Naive thymus-derived CD4-positive, alpha-beta T cell (primary cell): ENCODE measurements at places on chromosomes 5 and 9.

DNA sequence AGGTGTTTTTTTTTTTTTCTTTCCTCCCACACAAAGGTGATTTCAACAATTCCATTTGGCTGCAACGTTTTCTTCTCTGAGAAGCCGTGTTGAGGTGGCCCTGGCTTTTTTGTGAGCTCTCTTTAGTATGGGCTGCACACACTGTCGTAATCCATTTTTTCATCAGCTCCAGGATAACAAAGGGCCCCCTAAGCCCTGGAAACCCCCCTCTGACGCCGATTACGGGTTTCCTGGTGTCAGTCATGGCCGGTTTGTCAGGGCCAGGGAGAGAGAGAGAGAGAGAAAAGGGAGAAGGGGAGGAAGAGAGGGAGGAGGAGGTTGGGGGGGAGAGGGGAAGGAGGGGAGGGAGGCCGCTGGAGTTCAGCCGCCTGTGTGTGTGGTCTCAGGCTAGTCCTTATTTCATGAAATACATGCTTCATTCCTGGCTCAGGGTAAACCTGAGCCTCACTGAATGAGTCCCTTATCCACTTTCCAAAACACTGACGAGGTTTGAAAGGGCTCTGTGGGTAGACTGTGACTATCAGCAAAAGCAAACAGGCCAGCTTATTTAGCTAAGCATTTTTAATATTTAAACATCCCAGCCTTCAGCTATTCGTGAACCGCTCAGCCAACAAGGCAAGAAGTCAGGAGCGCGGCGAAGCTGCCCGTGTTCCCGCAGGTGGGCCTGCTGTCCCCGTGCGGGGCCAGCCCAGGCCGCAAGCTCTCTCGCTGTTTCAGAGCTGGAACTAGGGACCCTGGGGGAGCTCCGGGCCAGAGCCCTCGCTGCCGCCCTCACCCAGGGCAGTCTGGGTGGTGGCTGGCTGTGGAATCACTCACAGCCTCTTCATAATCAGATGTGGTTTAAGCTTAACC lies 172.8 kb downstream of the ERCC6L2 start:
- no peak overlapping the region for H3K27ac ChIP-seq
- H3K4me3 ChIP-seq, result no peak overlapping the region
- H3K4me1 ChIP-seq, result no peaks in the 10 kb centered on the region
- H3K36me3 ChIP-seq, result no peaks in the 10 kb centered on the region
- no peaks in the 10 kb centered on the region for H3K27me3 ChIP-seq

DNA sequence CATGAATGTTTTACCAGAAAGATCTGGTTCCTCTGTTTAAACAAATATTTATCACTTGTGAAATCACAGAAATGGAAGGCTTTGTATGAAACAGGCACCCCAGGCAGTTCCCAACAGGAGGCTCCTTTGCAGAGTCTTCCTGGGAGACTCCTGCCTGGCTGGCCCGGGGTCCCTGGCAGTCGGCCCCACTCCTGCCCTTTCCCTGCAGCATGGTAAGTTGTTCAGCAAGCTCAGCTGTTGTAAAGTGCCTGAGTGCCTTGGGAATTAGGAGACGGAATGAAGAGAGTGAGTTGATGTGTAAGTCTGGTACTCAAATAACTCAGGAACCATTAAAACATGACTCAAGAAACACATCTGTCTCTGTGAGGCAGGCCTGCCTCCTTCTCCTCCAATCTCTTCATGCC lies 17.5 kb upstream of the LHFPL2 start:
- DNase-seq, result no peak
- no peak overlapping the region for H3K27ac ChIP-seq
- no peaks in the 10 kb centered on the region for H3K36me3 ChIP-seq
- H3K4me3 ChIP-seq, result no peak overlapping the region
- no peaks in the 10 kb centered on the region for H3K27me3 ChIP-seq

DNA sequence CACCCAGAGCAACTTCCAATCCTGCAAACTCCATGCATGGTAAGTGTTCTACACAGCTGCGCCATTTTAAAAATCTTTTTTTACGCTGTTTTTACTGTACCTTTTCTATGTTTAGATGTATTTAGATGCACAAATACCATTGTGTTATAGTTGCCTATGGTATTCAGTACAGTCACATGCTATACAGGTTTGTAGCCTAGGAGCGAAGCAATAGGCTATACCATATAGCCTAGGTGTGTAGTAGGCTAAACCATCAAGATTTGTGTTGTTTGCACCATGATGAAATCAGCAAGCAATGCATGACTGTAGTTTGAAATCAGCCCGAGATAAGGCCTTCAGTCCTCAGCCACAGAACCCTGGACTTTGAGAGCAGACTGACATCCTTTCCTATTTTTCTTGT lies 101.2 kb downstream of the LIX1 start:
- H3K27ac ChIP-seq, result no peak overlapping the region
- no peaks in the 10 kb centered on the region for H3K4me1 ChIP-seq
- no peaks in the 10 kb centered on the region for H3K27me3 ChIP-seq

DNA sequence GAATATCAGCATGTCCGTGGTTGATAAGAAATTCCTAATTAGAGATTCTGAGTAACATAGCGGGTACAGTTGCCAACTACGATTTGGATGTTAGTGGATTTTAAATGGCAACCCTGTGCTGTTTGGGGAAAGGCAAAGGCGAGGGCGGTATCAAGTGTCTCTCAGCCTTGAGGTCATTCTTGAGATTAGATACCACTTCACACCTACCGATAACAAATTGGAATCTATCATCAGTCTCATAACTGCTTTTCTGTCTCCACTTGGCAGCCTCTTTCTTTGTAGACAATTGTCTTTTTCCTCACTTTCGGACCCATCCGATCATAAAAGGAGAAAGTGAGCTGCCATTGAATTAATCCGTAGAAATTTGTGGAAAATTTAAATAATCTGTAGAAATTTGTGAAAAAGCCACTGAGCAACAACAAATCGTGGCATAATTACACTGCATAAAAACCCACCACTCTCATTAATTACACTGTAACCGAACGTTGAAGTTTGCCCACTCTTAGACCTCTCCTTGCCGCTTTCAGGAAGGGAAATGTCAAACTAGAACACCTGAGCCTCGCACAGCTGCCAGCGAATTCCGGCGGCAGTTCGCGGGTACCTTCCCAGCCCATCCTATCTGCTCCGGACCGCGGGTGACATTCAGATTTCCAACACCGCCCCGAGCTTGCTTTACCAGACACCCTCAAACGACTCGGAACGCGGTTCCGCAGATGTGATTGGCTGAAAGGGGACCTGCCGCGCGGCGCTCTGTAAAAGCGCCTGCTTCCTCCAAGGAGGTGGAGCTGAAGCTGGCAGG lies 849 bp upstream of the RGMB start:
- peak overlapping the region; percentile 88 for H3K4me3 ChIP-seq
- H3K27me3 ChIP-seq, result no peaks in the 10 kb centered on the region
- H3K4me1 ChIP-seq, result peaks cover 25% of the 10 kb centered on the region

DNA sequence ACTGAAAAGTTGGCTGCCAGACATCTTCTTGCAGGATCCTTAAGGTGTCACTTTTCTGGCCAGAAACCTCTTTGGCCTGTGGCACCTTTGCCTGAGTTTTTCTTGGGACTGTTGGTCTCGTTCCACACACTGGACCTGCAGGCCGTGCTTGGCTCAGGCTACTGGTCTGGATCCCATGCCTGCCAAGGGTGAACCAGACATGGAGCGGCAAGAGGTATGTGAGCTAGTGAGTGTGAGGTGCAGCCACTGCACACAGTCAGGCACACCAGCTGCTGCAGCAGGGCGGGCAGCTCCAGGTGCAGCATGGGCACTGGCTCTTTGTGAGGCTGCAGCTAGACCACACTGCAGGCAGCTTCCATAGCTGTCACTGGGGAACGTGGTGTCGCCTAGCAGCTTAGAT lies 47.9 kb downstream of the NDUFAF2 start:
- no peak overlapping the region for H3K4me3 ChIP-seq
- no peaks in the 10 kb centered on the region for H3K36me3 ChIP-seq
- H3K27ac ChIP-seq, result no peak overlapping the region
- no peak for DNase-seq

GRCh38 chr9:120889606-120890271 lies 12.8 kb upstream of the PHF19 start:
- H3K27me3 ChIP-seq, result no peaks in the 10 kb centered on the region
- H3K27ac ChIP-seq, result peak overlapping the region; percentile 90
- peaks cover 50% of the 10 kb centered on the region for H3K4me1 ChIP-seq
- no peak for DNase-seq
- peak overlapping the region; percentile 17 for H3K4me3 ChIP-seq

GRCh38 chr9:137310189-137311052 lies 8.3 kb upstream of the NRARP start:
- no peak overlapping the region for H3K27ac ChIP-seq
- no peak for DNase-seq
- H3K36me3 ChIP-seq, result no peaks in the 10 kb centered on the region
- H3K27me3 ChIP-seq, result no peaks in the 10 kb centered on the region
- no peaks in the 10 kb centered on the region for H3K4me1 ChIP-seq

GRCh38 chr9:93001031-93001430 lies 53.7 kb downstream of the FGD3 start:
- H3K4me3 ChIP-seq, result no peak overlapping the region
- H3K27ac ChIP-seq, result peak overlapping the region; percentile 56
- DNase-seq, result no peak
- H3K27me3 ChIP-seq, result no peaks in the 10 kb centered on the region
- H3K36me3 ChIP-seq, result peaks cover 21% of the 10 kb centered on the region
- peaks cover 47% of the 10 kb centered on the region for H3K4me1 ChIP-seq

- no peak for DNase-seq
- H3K4me1 ChIP-seq, result peaks cover 7% of the 10 kb centered on the region
Measured at GRCh38 chr5:180787711-180788431, 14.7 kb downstream of the MGAT1 start.

DNA sequence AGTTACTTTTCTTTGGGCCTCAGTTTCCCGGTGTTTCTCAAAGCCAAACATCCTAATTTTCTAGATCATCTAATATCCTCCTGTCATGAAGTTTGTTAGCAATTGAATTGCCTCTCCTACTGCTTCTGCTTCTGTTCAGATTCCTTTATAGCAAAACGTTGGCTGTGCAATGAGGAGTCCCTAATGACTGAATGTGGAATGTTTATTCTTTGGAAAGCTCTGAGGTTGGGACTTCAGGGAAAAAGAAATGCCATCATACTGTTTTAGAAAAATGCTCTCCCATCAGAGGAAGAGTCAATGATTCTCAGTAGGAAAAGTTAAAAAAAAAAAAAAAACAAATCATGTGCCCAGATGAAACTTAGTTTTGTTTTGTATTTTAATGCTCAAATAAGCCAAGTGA lies 268.7 kb upstream of the PAPPA start:
- no peak for DNase-seq
- H3K27ac ChIP-seq, result no peak overlapping the region
- H3K4me3 ChIP-seq, result no peak overlapping the region

GRCh38 chr9:73162987-73163768 lies 11.5 kb downstream of the ANXA1 start:
- H3K36me3 ChIP-seq, result peaks cover 28% of the 10 kb centered on the region
- H3K27ac ChIP-seq, result no peak overlapping the region
- H3K4me1 ChIP-seq, result peaks cover 11% of the 10 kb centered on the region
- H3K4me3 ChIP-seq, result no peak overlapping the region
- no peaks in the 10 kb centered on the region for H3K27me3 ChIP-seq
- no peak for DNase-seq

DNA sequence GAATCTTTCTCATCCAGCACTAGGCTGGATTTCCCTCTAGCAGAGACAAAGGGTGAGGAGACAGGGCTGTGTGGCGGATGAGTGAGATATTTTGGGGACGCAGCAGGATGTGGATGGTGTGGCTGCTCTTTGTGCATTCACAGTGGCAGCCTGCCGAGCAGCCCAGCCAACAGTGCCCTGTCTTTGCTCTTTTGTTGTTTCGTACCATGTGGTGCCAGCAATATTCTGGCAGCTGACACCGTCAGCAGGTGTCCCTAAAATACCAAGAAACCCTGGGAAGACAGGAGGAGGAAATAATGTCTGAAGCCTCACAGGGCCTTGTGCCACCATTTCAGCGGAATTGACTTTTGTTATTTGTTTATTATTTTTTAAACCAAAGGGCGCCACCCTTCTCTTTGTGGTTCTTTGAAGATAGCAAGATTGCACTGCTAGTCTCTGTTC lies 141.4 kb downstream of the CCDC192 start:
- no peaks in the 10 kb centered on the region for H3K27me3 ChIP-seq
- H3K4me3 ChIP-seq, result no peak overlapping the region
- no peaks in the 10 kb centered on the region for H3K4me1 ChIP-seq
- no peak overlapping the region for H3K27ac ChIP-seq
- no peak for DNase-seq

DNA sequence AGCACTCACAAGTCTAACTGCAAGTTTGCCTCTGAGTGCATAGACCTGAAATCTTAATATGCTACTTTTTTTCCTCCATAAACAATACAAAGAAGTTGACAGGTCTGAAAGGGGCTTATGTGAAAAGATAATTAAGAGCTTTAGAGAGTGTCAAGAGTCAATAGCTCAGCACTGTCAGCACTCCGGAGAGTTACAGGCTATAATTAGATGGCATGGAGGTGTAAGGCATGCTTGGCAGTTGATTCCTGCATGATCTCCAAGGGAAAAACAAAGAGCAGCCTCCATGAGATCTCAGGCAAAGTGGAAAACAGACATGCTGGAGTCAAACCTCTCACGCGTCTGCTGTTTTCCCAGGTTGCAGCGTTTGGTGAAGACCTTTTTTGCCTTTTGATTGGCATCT lies 468.7 kb downstream of the TLE4 start:
- no peaks in the 10 kb centered on the region for H3K4me1 ChIP-seq
- no peak overlapping the region for H3K27ac ChIP-seq
- no peaks in the 10 kb centered on the region for H3K36me3 ChIP-seq
- H3K4me3 ChIP-seq, result no peak overlapping the region

DNA sequence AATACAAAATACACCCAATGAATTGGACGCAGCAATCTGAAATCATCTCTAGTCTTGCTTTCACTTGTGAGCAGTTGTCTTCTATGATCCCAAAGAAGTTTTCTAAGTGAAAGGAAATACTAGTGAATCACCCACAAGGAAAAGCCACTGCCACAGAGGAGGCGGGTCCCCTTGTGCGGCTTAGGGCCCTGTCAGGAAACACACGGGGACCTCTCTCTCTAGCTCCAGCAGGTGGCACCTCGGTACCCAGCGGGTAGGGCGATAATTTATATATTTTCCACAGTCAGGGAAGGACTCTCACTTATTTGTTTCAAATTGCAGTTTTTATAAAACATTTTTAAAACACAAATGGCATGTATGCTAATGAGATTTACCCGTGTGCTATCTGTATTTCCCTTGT lies 417.1 kb downstream of the KDM4C start:
- no peaks in the 10 kb centered on the region for H3K4me1 ChIP-seq
- peaks cover 46% of the 10 kb centered on the region for H3K36me3 ChIP-seq
- H3K27me3 ChIP-seq, result no peaks in the 10 kb centered on the region
- H3K27ac ChIP-seq, result no peak overlapping the region
- no peak for DNase-seq

DNA sequence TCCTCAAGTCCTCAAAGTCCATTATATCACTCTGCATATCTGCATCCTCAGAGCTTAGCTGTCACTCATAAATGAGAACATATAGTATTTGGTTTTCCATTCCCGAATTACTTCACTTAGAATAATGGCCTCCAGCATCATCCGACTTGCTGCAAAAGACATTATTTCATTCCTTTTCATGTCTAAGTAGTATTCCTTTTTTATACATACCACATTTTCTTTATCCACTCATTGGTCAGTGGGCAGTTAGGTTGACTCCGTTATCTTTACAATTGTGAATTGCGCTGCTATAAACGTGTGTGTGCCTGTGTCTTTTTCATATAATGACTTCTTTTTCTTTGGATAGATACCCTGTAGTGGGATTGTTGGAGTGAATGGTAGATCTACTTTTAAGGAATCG lies 117.2 kb downstream of the OR2K2 start:
- no peaks in the 10 kb centered on the region for H3K27me3 ChIP-seq
- H3K4me3 ChIP-seq, result no peak overlapping the region
- no peaks in the 10 kb centered on the region for H3K4me1 ChIP-seq
- no peak overlapping the region for H3K27ac ChIP-seq
- DNase-seq, result no peak
- no peaks in the 10 kb centered on the region for H3K36me3 ChIP-seq

- no peak for DNase-seq
- H3K4me3 ChIP-seq, result no peak overlapping the region
- no peak overlapping the region for H3K27ac ChIP-seq
Measured at GRCh38 chr5:135231289-135231688, 167.7 kb downstream of the MACROH2A1 start.
